NCI-H2029 (cell line): ENCODE measurements at places on chromosomes 1 and 21.
A peak's percentile ranks its signal among the peaks of the same experiment; 100 is the strongest.

- DNase-seq = no peak
These were observed 1.6 kb downstream of the ADAM15 start for GRCh38 chr1:155052439-155053395.

- DNase-seq = no peak
These were observed 118.9 kb downstream of the TOMM20 start for GRCh38 chr1:235009561-235010306.

DNA sequence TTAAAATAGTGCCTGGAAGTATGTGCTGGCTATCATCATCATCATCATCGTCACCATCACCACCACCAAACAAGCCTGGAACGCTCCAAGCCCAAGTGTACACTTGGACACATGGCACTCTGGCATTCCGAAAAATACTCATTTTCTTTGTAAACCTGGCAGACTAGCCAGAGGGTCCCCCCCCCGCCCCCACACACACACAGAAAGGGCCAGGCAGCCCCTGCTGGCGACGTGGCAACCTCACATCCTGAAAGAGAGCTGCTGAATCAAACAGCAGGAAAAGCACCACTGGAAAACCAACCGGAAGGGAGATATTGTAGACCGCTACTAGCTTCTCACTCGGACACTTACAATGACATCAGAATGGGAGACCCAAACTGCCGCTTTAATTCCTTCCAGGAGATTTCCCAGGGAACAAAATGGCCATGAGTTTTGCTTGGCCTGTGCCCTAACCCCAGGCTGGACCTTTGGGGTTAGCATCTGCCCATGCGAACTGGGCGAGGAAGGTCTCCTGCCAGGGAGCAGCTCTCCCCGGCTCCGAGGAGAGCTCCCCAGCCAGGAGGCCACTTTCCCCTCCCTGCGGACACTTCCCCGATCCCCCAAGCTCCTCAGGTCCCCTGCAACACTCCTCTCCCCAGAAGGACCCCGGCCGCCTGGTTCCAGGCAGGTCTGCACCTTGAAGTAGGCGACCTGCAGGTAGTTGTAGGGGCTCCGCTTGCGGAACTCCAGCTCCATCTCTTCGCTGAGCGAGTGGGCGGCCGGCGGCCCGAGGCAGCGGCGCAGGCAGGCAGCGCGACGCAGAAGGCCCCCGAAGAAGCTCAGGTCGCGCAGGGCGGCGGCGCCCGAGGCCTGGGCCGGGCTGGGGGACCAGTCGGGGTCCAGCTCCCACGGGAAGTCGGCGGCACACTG, 742 bp downstream of the P3H1 start:
- peak; percentile 50 for DNase-seq

DNA sequence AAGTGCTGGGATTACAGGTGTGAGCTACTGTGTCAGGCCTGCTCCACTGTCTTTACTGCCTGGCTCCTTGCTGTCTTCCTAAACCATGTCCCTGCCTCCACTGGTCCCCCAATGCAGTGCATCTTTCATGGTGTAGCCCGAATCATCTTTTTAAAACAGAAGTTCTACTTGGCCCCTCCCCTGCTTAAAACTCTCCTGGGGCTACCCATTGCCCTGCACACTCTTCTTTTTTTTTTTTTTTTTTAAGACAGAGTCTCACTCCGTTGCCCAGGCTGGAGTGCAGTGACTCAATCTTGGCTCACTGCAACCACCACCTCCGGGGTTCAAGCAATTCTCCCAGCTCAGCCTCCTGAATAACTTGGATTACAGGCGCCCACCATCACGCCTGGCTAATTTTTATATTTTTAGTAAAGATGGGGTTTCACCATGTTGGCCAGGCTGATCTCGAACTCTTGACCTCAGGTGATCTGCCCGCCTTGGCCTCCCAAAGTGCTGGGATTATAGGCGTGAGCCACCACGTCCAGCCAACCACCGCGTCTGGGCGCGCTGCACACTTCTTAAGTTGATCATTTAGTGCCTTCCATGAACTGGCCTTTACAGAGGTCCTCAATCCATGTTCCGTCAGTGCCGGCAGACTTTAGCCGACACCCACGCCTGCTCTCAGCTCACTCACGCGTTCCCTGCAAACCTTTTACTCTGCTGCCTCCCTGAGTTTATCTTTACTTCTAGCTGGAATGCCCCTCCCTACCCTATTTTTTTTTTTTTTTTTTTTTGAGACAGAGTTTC, 2.4 kb downstream of the FCN3 start:
- no peak for DNase-seq

DNA sequence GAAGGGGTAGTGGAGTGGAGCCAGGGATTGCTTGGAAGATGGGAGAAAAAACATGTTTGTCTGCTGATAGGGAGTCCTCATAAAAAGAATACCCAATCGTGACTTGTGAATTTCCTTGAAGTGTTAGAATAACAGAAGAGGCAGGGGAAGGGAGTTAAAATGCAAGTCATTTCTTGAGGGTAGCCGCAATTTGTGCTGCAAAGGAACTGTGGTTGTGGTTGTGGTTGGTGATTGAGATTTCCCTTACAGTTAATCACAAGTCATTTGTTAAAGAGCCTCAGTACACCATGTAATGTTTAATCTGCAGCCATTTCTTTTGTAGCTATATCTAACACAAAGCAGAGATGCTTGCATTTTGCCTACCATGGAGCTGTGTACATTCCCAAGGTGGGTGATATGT, 38.5 kb upstream of the EGLN1 start:
- DNase-seq = no peak

GRCh38 chr1:116554924-116555323, 15.9 kb downstream of the CD58 start:
- no peak for DNase-seq

DNA sequence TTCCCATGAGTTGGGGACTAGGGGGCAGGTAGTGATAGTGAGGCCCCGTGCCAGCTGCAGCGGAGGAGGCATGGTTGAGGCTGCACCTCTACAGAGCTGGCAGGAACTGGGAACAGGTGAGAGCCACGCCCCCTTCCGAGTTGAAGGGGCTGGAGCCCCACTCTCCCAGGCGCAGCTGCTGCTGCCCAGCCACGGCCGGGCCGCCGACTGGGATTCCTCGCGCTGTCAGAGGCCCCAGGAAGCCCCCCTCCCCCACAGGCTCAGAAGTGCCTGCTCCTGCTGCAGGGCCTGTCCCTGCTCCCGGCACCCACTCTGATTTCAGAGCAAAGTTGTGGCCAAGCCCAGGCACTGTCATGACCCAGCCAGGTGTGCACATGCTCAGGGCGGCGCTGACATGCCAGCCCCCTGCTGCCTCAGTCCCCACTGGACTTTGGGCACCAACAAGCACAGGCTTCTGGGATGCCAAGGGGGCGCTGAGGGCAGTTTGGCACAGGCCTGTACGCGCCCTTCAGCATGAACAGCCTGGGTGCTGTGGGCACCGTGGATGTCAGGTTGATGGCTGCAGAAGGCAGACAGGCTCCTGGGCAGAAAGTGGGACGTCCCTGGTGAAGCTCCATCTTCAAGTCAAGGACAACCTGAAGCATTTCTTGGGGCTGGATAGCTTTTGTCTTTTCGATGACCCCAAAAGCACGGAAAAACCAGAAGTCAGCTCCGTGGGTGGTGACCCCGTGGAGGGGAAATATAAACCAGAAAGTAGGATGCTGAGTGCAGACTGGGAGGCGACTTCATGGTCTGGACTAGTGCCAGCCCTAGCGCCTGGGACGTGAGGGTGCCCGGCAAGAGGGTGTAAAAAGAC, 121.5 kb downstream of the SIM2 start:
- peak; percentile 30 for DNase-seq

DNA sequence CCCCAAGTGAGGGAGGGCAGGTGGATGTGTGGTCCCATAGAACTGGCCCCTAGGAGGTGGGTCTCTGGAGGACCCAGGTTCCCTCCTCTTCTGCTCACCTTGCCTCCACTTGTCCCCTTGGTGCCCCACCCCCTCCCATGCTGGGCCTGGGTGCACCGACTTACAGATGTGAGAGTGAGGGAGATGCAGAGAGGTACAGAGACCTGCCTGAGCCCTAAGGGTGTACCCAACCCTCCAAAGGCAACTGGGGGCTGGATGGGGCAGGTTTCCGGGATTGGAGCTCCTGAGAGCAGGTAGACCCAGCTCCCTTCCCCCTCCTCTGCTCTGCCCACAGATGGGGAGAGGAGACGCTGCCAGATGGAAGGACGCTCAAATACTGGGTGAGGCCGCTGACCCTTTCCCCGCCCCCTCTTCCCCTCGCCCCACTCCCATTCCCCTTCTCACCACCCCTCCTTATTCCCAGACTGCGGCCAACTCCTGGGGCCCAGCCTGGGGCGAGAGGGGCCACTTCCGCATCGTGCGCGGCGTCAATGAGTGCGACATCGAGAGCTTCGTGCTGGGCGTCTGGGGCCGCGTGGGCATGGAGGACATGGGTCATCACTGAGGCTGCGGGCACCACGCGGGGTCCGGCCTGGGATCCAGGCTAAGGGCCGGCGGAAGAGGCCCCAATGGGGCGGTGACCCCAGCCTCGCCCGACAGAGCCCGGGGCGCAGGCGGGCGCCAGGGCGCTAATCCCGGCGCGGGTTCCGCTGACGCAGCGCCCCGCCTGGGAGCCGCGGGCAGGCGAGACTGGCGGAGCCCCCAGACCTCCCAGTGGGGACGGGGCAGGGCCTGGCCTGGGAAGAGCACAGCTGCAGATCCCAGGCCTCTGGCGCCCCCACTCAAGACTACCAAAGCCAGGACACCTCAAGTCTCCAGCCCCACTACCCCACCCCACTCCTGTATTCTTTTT, 10.3 kb downstream of the TINAGL1 start:
- no peak for DNase-seq

GRCh38 chr1:9859281-9860014, 35.7 kb upstream of the CLSTN1 start:
- no peak for DNase-seq
